Eye (tissue), 1 donor: ENCODE measurements at places on chromosomes 3 and 15.

DNA sequence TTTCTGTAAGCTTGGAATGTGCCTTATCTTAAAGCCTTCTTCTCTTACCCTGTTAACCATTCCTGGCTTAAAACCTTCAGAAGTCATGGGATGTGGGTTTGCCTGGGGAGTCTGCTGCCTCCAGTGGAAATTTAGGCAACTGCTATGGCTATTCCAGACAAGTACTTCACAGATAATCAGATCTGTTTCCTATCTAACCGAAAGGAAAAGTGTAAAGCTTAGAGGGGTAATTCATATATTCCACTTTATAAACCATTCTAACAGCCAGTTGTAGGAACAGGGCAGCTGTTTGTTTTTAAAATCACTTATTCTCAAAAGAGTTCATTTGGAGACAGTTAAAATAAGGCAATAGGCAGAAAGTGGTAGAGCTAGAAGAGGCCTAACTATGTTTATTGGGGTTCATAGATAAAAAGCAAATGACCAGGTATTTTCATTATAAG lies 219.9 kb downstream of the TCF12 start:
- peak; percentile 79 for DNase-seq

GRCh38 chr3:54123003-54123775 lies 837 bp downstream of the CACNA2D3 start:
- peak; percentile 68 for DNase-seq

DNA sequence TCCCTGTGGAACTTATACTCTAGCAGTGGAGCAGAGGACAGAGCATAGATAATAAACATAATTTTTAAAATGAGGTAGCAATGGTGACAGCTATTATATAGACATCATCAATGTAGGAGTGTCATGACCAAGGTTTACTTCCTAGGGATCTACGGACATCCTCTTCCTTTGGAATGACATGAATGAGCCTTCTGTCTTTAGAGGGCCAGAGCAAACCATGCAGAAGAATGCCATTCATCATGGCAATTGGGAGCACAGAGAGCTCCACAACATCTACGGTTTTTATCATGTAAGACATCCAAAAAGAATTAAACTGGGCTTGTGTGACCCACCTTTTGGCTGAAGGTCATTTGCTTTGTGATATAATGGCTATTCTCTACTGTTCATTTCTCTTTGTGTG lies 30.1 kb upstream of the CAPN3 start:
- DNase-seq, result peak; percentile 15

- no peak for DNase-seq
Observed at GRCh38 chr3:57966829-57967228, 41.4 kb upstream of the FLNB start.

DNA sequence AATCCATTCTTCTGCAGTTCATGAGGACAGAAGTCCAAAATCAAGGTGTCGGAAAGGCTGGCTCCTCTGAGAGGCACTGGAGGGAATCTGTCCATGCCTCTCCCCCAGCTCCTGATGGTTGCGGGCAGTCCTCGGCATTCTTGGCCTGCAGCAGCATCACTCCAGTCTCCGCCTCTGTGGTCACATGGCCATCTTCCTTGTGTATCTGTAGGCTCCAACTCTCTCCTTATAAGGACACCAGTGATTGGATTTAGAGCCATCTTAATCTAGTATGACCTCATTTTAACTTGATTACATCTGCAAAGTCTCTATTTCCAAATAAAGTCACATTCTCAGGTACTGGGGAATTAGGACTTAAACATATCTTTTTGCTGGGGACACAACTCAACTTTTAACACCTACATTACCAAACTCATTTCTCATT lies 56.0 kb upstream of the FLNB start:
- peak; percentile 66 for DNase-seq

- peak; percentile 38 for DNase-seq
Observed at GRCh38 chr3:38099518-38099917, 37.4 kb downstream of the ACAA1 start.

DNA sequence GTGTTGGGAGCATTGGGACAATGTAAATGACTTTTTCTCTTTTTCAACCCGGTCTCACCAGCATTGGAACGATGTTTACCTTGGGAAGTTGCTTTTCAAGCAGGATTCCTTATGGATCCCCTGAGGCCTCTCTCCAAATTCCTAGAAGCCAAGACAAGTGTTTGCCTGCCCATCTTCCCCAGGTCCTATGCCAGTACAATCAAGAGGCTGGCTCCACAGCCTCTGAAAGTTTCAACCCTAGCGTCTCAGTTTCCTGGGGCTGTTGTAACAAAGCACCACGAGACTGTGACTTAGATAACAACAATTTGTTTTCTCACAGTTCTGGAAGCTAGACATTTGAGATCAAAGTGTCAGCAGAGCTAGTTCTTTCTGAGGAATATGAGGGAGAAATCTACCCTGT lies 347.2 kb upstream of the UMPS start:
- no peak for DNase-seq

- no peak for DNase-seq
Observed at GRCh38 chr3:128123156-128123537, 465 bp downstream of the RUVBL1 start.

DNA sequence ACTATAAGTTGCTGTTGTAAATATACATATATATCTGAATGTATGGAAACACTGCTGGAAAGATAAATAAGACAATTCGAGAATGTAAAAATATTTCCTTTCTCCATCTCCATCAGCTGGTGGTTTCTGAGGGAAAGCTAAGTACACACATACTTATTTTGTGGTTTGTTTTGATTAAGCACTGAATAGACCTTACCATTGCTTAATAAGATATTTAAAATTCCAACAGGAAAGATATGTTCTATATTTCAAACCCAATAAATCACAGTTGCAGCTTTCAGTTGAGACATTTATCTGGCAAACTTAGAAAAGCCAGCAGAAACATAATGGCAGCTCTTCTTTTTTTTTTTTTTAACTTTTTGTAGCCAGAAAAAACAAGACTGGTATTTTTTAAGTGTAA lies 160.4 kb downstream of the VGLL3 start:
- DNase-seq, result no peak

DNA sequence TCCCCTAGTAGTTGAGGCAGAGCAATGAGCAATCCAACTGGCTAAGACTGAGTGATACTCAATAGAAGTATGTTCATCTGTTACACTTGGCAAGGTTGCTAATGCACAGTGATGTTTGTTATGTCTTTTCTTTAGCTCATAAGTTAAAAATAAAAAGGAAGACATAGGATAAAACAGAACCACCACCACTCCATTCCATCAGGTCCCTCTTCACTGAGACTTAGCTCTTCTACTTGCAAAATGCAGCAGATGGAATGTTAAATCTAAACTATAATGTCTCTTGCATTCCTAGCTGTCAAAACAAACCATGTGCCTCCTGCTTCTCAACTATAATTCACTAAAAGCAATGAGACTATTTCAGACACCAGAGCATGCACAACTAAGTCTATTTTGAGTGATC lies 265.6 kb upstream of the UBE2E2 start:
- DNase-seq, result no peak

DNA sequence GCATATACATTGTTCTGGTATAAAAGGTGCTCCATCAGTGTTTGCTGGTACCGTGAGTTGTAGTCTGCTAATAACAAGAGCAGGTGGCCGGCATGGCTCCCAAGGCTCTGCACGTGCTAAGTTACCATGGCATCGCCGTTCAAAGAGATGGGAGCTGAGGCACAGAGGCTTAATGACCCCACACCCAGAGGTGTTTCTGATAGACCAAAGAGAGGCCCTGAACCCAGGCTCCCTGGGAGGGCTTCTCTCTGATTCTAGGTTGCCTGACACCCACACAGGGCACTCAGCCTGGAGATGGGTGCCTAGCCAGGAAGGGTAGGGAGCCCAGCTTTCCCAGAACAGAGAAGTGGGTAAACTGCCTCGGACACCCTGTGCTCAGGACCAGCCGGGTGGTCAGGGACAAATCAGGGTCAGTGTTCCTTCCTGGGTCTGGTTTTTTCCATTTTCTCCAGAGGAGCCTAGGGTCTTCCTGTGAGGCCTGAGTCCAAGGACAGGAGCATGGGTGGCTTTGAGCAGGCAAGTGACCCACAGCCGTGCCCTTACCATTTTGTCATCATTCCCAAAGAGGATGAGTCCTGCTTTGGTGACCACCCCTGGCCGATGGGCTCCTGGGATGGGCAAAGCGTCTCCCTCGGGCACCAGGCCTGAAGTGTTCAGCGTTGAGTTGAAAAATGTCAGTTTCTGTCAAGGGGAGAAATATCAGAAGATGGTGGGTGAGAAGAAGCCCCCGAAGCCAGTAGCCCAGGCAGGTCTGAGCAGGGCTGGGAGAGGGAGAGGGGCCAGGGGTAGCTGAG lies 27.3 kb downstream of the ALDH1L1 start:
- no peak for DNase-seq

DNA sequence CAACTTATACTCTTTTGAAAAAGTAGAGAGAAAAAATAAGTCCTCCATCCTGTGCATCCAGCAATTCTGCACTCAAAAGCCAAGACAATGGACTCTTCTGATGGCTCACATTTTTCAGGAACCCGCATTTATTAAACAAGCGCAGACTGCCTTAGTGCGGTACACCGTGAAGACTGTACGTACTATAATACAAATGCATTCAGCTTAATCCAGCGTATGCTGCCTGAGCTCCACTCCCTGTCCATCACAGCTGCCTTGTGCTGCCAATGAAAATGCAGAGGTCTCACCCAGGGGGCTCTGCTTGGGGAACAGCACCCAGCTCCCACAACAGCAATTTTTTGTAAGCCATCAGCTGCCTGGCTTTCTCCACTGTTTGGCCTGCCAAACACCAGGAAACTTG lies 350.9 kb downstream of the ULK4 start:
- no peak for DNase-seq

DNA sequence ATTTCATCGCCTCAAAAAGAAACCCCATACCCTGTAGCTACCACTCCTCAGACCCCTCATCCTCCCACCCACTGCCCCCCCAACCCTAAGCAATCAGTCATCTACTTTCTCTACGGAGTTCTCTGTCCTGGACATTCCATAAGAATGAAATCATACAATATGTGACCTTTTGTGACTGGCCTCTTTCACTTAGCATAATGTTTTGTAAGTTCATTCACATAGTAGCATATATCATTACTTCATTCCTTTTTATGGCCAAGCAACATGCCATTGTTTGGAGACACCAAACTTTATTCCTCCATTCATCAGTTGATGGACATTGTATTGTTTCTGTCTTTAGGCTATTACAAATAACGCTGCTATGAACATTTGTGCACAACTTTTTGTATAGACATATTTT lies 64.2 kb downstream of the TNIK start:
- no peak for DNase-seq

DNA sequence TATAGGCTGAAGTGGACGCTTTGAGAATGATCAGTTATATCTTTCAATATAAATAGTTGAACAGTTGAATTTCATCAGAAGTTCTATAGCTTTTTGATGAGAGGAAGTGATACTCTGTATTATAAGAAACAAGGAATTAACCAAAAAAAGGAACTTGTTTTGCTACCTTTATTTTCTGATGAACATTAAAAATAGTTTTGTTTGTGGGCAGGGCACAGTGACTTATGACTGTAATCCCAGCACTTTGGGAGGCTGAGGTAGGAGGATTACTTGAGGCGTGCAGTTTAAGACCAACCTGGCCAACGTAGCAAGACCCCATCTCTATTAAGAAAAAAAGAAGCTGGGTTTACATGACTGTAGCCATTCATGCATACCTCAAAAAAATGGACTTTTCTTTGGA lies 16.7 kb downstream of the BLOC1S6 start:
- DNase-seq, result no peak

DNA sequence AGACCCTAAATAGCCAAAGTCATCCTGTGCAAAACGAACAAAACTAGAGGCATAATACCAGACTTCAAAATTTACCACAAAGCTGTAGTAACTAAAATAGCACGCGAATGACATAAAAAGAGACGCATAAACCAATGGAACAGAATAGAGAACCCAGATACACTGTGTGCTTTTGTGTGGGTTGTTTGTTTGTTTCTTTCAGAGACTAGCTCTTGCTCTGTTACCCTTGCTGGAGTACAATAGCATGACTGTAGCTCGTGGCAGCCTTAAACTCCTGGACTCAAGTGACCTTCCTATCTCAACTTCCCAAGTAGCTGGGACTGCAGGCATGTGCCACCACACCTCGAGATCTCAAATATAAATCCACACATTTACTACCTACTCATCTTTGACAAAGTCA lies 1314.6 kb upstream of the GBE1 start:
- DNase-seq, result no peak

DNA sequence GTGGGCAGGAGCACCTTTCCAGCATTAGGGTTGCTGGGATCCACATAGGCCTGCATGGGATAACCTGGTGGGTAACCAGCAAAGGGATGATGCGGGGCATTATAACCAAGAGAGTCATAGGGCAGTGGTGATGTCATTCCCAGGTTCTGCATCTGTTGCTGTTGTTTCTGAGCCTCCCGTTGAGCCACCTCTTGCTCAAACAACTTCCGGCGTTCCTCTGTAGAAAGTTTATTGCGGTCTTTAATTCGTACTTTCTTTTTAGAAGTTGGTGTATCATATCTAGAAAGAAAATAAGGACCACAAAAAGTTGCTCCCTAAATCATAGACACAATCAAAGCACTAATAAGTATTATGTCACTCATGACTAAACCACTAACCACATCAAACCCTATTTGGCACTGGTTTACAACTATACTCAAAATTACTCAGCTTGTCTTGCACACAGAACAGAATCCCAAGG lies 77.8 kb downstream of the NBEAL2 start:
- no peak for DNase-seq

DNA sequence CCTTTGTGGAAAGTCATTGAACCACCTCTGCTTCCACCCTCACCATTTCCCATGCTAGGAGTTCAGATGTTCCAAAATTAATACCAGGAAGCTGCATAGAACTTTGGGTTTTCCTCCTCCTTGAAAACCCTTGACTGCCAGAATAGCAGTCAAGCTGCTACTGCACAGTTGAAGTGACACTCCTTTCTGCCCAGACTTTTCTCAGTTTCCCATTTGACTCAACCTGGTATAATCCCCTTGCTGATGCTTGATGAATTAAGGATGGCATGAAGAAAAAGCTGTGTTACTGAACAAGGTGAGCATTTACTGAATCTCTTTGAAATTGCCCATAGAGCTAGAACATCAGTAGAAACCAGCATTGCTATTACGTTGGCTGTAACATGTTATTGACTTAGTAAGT lies 286.0 kb downstream of the EDEM1 start:
- DNase-seq, result no peak

GRCh38 chr15:91632176-91632575 lies 221.3 kb upstream of the SLCO3A1 start:
- DNase-seq, result no peak
